ENCODE measurements at places on chromosomes 7 and 10. TPM values are rescaled to one million over a fixed set of nuclear protein-coding genes. Genes with fewer than 3 reads are reported as not detected.

The AGBL3 gene
- polyA plus RNA-seq, result 0.03 TPM

The CYP3A4 gene
- polyA plus RNA-seq, result not detected

The ARHGEF35 gene
- polyA plus RNA-seq, result 0.64 TPM

The CYTH3 gene
- polyA plus RNA-seq, result 1.3 TPM

The RPEL1 gene
- not detected for polyA plus RNA-seq

The TSPAN13 gene
- 0.09 TPM for polyA plus RNA-seq

The FBXO24 gene
- 0.42 TPM for polyA plus RNA-seq

The LRMDA gene
- polyA plus RNA-seq, result 56.4 TPM

The CABCOCO1 gene
- not detected for polyA plus RNA-seq

The ACBD7 gene
- polyA plus RNA-seq, result not detected

The GPRIN2 gene
- polyA plus RNA-seq, result not detected

The TMEM225B gene
- 0.20 TPM for polyA plus RNA-seq

The ATRNL1 gene
- polyA plus RNA-seq, result not detected

The MMP21 gene
- polyA plus RNA-seq, result not detected

The AGAP5 gene
- 6.8 TPM for polyA plus RNA-seq

The ASAH2 gene
- not detected for polyA plus RNA-seq

The PPP1R3A gene
- not detected for polyA plus RNA-seq

The MSMB gene
- not detected for polyA plus RNA-seq

The PCBD1 gene
- polyA plus RNA-seq, result 18.0 TPM

The TAX1BP1 gene
- 85.3 TPM for polyA plus RNA-seq

The MINDY4 gene
- not detected for polyA plus RNA-seq

The PAPSS2 gene
- 6.2 TPM for polyA plus RNA-seq

The ZNF25 gene
- 5.5 TPM for polyA plus RNA-seq

The FAM221A gene
- polyA plus RNA-seq, result 1.4 TPM

The BEND7 gene
- polyA plus RNA-seq, result not detected

Measured in CD14-positive monocyte (primary cell).